ENCODE measurements at places on chromosomes 1 and 21.

- DNase-seq = peak; percentile 1
These were observed 92.1 kb downstream of the WDR3 start for GRCh38 chr1:118021668-118022067.

DNA sequence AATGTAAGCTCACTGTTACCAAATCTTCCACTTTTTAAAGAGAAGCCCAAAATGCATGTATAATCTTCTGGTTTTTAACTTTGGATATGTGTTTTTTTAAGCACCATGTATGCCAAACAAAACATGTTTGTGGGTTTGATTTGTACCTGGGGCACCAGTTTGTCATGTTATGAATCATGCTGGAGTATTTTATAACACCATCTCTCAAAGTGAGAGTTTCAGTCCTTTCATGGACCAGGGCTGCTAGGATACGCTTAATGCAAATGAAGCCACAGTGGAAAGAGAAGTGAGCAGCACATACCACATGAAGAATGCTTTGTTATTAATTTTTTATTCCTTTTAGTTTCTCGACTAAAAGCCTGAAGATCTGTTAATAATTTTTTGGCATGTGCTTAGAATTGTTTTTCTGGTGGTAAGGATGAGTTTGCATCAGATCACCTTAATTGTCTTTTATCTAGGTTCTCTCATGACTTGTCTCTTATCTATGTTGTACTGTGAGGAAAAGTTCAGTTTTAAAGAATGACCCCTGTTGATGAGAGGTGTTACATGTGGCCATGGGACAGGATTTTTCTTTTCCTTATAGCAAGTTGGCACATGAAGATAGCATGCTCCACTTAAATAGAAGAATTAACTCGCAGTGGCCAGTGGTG is 2.0 kb upstream of the RABGAP1L start:
- DNase-seq = no peak

GRCh38 chr1:36722871-36723270 is 240.2 kb upstream of the CSF3R start:
- no peak for DNase-seq

DNA sequence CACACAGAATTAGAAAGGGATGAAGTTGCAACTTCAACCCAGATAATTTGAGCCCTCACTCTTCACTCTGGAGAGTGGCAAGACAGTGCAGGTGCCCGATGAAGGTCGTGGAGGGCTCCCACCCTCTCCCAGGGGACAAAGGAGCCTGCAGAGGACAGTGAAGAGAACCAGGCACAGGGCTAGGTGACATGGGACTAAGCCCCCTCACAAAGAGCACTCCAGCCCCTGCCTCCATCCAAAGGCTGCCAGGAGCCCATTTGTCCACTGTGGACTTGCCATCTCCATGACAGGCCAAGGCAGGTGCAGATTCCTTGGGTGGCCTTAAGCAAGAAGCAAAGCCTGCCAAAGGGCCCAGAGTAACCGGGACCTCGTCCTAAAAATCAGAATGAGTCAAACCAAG is 15.1 kb downstream of the ERRFI1 start:
- no peak for DNase-seq

GRCh38 chr1:203422116-203422515 is 53.5 kb upstream of the PRELP start:
- DNase-seq = no peak

GRCh38 chr1:77170687-77171086 is 48.5 kb downstream of the PIGK start:
- peak; percentile 88 for DNase-seq

GRCh38 chr1:230030122-230030821 is 36.8 kb upstream of the GALNT2 start:
- no peak for DNase-seq

DNA sequence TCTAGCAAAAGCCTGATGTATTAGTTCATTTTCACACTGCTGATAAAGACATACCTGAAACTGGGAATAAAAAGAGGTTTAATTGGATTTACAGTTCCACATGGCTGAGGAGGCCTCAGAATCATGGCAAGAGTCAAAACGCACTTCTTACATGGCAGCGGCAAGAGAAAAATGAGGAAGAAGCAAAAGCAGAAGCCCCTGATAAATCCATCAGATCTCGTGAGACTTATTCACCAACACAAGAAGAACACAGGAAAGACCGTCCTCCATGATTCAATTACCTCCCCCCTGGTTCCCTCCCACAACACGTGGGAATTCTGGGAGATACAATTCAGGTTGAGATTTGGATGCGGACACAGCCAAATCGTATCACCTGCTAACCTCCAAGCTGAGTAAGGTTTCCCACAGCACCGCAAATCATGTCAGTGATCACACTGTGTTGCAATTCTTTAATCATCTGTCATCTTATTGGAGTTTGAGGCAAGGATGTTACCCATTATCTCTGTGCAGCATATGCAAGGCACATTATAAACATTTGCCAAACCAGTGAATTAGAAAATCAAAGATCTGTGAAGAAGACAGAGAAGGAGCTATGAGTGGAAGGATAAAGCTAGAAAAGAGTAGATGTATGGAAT is 128.5 kb downstream of the ZNF281 start:
- DNase-seq = no peak

- DNase-seq = peak; percentile 44
These were observed 195.0 kb upstream of the RGS18 start for GRCh38 chr1:191963286-191963685.

DNA sequence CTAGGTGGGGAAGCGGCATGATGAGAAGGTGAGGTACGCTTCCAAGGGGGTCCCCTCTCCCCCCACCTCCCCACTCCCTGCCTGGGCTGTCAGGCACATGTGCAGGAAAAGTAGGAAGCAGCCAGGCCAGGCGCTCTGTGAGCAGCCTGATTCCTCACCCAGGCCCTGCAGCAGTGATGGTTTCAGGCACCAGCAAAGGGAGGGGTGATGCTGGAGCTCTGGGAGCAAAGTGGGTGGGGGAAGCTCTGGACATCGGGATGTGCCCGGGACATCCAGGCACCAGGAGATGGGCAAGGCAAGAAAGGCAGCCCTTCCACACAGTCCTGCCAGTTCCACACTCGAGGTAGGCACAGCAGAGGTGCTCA is 106.1 kb downstream of the CRYAA start:
- DNase-seq = no peak

DNA sequence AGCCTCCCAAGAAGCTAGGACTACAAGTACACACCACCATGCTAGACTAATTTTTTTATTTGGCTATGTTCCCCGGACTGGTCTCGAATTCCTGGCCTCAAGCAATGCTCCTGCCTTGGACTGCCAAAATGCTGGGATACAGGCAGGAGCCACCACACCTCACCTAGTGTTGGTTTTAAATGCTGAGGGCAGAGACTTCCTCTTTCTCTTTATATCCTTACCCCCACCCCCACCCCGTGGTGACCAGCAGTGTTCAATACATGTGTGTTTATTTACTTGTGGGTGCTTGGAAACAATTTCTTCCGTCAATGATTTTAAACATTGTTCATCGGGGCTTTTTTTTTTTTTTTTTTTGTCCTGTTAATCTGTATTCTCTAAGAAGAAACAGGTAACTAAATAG is 158.9 kb downstream of the ZBTB18 start:
- DNase-seq = no peak

DNA sequence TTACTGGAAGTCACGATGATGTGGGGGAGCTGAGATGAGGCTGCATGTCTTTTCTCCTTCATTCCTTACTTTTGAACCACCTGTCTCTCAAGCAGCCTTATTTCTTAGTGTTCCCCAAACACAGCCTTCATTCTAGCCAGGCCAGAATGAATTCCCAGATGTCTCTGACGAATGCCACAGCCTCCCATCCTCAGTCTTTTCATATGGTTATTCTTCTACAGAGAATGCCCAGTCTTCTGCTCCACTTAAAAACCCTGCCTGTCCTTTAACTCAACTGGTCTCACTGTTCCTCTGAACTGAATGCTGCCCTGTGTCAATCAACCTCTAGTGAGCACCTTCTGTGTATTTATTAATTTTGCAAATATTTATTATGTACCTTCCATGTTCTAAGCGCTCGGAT is 156.2 kb downstream of the PLA2G4A start:
- DNase-seq = no peak

- DNase-seq = no peak
These were observed 17.7 kb downstream of the NMNAT1 start for GRCh38 chr1:9960706-9961562.

- DNase-seq = no peak
These were observed 346.2 kb upstream of the ZRANB2 start for GRCh38 chr1:71427066-71427465.

- no peak for DNase-seq
These were observed 102.4 kb downstream of the SLC45A1 start for GRCh38 chr1:8420318-8420717.

GRCh38 chr1:28631713-28632112 is 11.2 kb downstream of the TAF12 start:
- no peak for DNase-seq

DNA sequence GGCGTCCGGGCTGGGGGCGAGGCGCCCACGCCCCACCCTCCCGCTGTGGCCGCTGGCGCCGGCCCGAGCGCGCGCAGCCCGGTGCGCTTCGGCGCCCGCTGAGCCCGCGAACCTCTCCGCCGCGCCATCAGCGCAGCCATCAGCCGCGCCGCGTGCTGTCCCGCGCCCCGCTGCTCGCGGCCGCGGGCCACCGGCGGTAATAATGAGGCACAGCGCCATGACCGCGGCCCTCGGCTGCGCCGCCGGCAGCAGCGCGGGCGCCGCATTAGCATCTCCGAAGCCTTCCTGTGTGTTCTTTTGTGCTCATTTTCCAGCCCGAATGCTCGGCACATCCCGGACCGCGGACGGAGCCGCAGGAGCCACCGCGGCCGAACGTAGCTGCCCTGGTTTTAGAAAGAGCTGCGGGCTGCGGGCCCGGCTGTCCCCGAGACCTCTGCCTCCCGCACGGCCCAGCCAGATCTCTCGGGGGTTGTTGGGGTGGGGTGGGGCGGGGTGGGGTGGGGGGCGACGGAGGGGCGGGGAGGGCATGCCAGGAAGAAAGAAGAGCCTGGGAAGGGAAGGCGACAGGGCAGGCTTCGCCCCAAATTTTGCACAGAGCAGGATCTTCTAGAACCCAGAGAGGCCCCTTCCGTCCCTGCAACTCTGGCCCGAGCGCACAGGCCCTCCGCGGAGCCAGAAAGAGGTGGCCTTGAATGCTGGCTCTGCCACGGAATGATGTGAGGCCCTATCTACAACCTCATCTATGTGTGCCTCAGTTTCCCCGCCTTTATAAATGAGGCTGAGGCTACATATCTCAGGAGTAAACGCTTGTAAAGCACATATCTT is 55.3 kb downstream of the RRAGC start:
- DNase-seq = no peak

DNA sequence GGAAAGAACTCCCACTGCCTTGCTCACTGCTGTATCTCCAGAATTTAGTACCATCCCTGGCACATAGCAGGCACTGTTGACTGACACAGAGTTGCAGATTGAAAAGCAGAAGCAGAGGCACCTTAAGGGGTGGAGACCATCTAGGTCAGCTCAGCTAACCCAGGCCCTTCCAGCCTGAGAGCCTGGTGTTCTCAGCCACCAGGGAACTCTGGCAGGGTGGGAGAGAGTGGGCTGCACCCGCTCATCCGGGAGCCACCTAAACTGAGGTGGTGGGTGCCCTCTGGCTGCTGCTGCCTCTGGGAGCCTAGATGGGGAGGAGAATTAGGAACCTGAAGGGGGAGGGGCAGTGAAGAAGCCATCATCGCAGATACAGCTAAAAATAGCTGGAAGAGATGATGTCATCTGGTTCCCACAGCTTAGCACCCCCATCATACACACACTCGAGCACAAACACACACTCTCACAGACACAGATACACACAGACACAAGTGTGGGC is 1.5 kb upstream of the TSPAN1 start:
- DNase-seq = no peak
